ENCODE measurements at places on chromosomes 3 and 15. TPM values are rescaled to one million over a fixed set of nuclear protein-coding genes. Genes with fewer than 3 reads are reported as not detected.

The ANKUB1 gene
- total RNA-seq, result not detected

The LNP1 gene
- 2.2 TPM for total RNA-seq

The HCN4 gene
- total RNA-seq, result not detected

The ENTPD3 gene
- 0.13 TPM for total RNA-seq

The FOXP1 gene
- total RNA-seq, result 85.8 TPM

The SEMA6D gene
- 10.0 TPM for total RNA-seq

The ATP13A5 gene
- total RNA-seq, result not detected

The TM4SF18 gene
- total RNA-seq, result 156 TPM

The CLDN16 gene
- total RNA-seq, result not detected

The GASK1A gene
- not detected for total RNA-seq

The LRTM1 gene
- total RNA-seq, result not detected

The GPR156 gene
- total RNA-seq, result 0.27 TPM

The GOLGA6L10 gene
- 0.40 TPM for total RNA-seq

The FOXL2NB gene
- 0.14 TPM for total RNA-seq

The THAP10 gene
- 3.9 TPM for total RNA-seq

The TMEM44 gene
- total RNA-seq, result 52.1 TPM

The KATNBL1 gene
- 76.2 TPM for total RNA-seq

The GP9 gene
- not detected for total RNA-seq

The EPB42 gene
- total RNA-seq, result not detected

The HRG gene
- total RNA-seq, result not detected

The GHRL gene
- total RNA-seq, result not detected

The CAMK1 gene
- total RNA-seq, result 43.8 TPM

The PP2D1 gene
- not detected for total RNA-seq

The FBXO45 gene
- total RNA-seq, result 29.4 TPM

The TMEM40 gene
- total RNA-seq, result not detected

The SPTBN5 gene
- total RNA-seq, result 8.5 TPM

The C3orf70 gene
- 2.9 TPM for total RNA-seq

The PLCL2 gene
- total RNA-seq, result 13.3 TPM

The CCR1 gene
- total RNA-seq, result not detected

The FBXO40 gene
- not detected for total RNA-seq

The ECE2 gene
- not detected for total RNA-seq

The INKA1 gene
- 5.8 TPM for total RNA-seq

The ACAN gene
- total RNA-seq, result 0.22 TPM

The GMNC gene
- not detected for total RNA-seq

The PLA2G4E gene
- total RNA-seq, result not detected

The KY gene
- not detected for total RNA-seq

The DISP2 gene
- 0.27 TPM for total RNA-seq

The AADAC gene
- total RNA-seq, result not detected

The DUOXA2 gene
- not detected for total RNA-seq

The SAMMSON gene
- total RNA-seq, result not detected

The SLC24A1 gene
- 12.1 TPM for total RNA-seq

The KLF15 gene
- 1.2 TPM for total RNA-seq

Measured in thoracic aorta endothelial cell (primary cell).